ENCODE measurements at places on chromosomes 12 and 14.
A peak's percentile ranks its signal among the peaks of the same experiment; 100 is the strongest.

DNA sequence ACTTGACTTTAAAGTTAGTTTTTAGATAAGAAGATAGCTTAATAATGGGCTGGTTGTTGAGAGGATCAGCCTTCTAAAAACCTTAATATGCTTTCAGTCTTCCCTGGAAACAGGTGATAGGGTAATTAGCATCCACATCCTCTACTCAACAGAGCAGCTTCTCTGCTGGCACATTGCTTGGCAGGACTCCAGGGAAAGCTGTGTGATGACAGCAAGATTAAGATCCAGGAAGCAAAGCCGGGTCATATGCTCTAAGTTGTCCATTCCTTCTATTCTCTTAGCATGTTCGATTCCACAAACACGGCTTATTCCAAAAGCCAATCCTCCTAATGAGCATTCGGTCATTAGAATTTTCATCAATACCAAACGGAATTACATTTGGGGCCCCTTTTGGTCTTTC, 87.0 kb downstream of the HMGA2 start:
- no peak for DNase-seq

GRCh38 chr14:20623798-20624197, 17.7 kb downstream of the OR6S1 start:
- no peak for DNase-seq

DNA sequence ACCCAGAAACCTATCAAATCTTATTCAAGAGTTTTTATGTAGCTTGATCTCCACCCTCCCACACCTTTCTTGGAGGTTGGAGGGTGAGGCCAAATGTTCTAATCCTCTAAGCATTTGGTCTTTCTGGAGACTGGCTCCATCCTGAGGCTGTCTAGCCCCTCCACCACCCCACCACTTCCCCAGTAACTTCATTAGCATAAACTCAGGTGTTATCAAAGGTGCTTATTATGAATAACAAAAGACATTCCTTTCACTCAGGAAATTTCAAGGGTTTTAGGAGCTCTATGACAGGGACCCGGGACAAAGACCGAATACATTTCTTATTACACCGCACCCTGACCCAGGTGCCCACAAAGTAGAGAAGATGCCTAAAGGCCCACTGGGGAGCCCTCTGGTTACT, 2.8 kb upstream of the TMEM229B start:
- DNase-seq: no peak

DNA sequence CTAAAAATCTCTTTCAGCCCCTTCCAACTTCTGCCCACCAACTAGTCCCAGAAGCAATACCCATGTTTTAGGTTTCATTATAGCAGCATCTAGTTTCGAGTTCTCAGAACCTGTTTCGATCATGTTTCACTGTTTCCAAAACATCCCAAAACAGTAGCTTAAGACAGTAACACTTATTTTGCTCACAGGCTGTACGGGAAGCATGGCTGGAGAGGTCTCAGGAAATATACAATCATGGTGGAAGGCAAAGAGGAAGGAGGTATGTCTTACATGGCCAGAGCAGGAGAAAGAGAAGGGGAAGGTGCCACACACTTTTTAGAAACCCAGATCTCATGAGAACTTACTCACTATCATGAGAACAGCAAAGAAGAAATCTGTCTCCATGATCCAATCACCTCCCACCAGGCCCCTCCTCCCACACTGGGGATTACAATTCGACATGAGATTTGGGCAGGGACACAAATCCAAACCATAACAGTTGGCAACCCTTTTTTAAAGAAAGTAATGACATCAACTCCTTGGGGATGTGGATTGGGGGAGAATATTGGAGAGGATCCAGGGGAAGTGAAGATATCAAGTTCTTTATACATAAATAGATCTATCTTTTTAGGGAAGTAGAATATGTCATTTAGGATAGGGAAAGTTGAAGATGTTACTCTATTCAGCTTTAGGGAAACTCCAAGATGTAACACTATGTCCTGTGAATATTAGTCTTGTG, 269.9 kb upstream of the PLEKHG7 start:
- no peak for DNase-seq

DNA sequence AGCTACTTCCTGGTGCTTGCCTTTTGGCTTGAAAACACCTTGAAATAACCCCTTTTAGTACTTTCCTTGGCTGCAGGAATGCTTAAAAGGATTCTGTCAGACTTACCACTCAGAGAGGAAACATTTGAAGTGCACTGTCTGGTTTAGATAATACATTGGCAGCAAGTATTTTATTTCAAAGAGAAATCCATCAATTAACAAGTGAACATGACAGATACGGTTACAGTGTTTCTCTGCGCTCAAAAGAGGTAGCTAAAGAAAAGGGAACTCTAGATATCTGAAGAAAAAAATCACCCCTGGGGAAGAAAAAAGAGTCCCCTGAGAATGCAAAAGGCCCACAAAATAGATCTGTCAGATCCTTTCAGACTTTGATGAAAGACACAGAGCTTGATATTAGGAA, 421.9 kb downstream of the LRFN5 start:
- DNase-seq: no peak

- no peak for DNase-seq
Observed at GRCh38 chr12:642633-643474, 20.4 kb downstream of the NINJ2 start.

DNA sequence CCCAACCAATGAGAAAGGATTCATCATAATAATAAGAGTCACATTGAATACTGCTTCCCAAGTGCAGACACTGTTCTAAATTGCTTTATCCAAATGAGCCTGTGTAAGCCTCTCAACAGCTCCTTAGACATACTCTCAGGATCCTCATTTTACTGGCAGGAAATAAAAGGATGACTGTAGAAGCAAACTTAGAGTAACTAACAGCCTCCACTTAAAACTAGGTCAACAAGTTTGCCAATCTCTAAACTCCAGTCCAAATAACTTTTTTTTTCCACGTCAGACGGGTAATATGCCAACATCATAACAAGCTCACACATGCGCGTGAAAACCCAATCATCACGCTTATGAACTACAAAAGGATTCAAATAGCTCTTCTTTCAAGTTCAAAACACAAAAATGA, 15.3 kb upstream of the DPF3 start:
- no peak for DNase-seq

DNA sequence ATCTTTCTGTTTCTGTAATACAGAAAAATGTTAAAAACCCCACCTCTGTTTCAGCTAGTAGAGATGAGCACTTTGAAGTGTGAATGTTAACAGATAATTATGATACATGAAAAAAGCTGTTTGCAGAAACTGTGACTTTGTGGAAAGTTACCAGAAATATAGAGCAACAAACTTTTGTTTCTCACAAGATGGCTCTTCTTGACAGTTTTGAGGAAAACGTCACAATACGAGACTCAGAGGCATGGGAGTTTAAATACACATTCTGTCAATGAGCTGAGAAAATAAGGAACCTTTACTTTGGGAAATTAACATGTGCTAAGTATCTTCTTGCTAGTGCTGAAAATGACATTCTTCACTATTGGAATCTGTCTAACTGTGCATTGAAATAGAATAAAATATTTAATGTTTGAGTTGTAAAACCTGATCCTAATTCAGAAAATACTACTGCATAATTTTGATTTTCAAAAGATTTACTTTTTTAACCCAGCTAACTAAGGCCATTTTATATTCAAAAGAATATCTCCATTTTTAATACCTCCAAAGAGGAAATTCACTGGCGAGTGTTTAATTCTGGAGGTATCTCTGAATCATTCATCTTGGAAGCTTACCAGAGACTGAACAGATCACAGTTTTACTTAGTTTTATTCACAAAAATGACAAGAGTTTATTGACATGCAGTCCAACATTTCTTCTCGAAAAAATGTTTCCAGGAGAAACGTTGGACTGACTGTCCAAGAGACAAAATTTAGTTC, 308.9 kb upstream of the LRFN5 start:
- DNase-seq: no peak

GRCh38 chr12:38689704-38690103, 215.7 kb downstream of the CPNE8 start:
- no peak for DNase-seq

- DNase-seq: no peak
Observed at GRCh38 chr14:50769863-50770500, 61.0 kb downstream of the NIN start.

DNA sequence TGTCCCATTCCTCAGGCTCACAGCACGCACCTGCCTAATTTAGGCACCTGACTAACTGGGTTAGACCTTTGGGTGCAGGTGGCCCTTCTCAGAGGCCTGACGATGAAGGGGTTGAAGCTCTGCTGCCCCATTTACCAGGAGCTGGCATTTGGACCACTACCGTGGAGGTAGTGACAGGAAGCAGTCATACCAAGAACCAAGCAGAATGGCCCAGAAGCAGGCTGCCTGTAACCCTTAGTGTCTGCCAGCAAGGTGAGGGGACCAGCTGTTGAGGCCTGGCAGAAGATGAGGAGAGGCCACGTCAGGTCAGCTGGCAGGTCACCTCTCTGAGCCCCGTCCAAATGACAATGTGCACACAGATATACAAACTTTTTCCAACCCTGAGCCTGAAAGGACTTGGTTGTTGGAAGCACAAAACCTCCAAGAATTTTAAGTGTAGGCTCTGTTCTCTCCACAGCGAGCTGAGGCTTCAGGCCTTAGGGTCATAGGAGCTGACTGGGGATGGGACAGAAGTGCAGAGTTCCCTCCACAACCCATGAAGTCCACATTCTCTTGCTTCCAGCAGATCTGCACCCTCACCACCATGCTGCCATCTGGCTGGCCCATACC, 23.1 kb downstream of the VASH1 start:
- no peak for DNase-seq

DNA sequence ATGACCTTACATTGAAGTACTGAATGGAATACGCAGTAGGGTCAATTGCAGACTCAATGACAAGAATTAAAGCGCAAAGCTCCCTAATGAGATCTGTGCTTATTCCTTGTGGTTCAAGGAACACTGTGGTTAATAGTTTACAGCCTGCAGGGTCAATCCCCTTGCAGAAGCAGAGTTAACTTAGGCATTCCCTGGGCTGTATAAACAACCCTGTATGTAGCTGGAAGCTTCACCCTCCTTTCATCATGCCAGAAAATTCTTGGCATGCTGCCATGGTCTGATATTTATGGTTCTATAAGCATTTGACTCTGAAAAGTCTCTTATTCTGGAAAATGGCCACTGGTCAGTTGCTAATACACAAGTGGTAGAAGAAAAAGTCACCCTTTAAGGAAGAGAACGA, 227.7 kb downstream of the NOVA1 start:
- DNase-seq: no peak

DNA sequence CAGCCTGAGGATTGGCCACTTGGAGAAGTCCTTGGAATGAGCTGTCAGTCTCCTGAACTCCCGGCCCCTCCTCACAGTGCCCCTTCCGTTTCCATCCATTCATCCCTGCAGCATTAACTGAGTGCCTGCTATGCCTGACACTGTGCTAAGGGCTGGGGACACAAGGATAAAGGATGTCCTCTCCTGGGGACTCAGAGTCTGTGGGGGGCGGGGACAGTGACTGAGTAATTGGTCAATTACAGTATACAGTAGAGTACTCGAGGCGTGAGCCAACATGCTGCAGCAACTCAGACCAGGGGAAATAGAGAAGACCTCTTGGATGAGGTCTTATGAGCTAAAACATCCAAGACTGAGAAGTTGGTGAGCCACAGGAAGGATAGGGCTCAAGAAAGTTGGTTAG, 43.4 kb upstream of the PWP1 start:
- DNase-seq: no peak

GRCh38 chr12:113119980-113120669, 15.4 kb downstream of the RASAL1 start:
- DNase-seq: peak; percentile 49

DNA sequence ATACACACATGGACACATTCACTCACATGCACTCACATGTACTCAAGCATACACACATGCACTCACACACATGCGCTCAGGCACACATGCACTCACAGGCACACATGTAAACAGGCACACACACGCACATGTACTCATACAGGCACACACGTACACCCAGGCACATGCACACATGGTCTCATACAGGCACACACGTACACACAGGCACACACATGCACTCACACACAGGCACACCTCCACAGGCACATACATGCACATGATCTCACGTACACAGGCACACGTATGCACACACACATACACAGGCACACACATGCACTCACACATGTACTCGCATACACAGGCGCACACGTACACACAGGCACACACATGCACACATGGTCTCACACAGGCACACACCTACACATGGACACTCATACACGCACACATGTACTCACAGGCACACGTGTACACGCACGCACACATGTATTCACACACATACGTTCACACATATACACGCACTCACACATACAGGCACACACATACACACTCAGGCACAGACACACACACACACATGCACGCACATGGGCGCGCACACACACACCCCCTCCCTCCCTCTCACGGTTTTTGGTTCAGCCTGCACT, 138.9 kb downstream of the CACNA1C start:
- DNase-seq: no peak

DNA sequence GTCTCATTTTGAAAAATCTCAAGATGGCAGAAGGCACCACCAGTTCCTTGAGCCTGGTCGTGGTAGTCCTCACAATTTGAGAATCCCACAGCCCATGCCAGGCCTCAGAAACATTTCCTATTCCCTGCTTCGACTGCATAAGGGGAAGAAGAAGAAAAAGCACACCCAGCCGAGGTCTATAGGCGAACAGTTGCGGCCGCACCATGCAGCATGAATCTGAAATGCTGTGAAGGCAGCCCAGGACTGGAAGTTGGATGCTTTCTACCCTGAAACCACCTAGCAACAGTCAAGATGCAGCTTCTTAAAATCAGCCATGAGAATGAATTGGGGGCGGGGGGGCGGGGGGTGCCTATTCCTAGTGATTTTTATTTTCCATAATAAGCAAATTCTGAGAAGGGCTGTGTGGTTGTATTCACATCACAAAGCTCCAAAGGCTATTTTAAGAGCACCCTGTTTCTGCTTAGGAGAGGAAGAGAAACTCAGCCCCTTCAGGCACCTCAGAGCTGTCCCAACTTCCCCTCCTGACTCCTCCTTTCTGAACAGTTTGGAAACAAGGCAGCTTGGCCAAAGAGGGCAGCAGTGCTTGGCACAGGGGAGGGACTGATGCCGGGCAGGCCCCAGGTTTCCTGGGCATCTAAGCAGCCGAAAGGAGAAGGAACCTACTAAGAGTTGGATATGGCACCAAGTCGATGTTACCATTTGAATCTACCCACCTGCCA, 172.5 kb upstream of the FOXN3 start:
- no peak for DNase-seq
